CD4-positive, alpha-beta T cell treated with Interleukin-10 for 1 hour (primary cell): ENCODE measurements at places on chromosomes 2 and 18.

- DNase-seq = no peak
Measured at GRCh38 chr18:27235218-27235870, 50.2 kb upstream of the CHST9 start.

- no peak for DNase-seq
Measured at GRCh38 chr2:233174137-233174536, 77.3 kb upstream of the ATG16L1 start.

DNA sequence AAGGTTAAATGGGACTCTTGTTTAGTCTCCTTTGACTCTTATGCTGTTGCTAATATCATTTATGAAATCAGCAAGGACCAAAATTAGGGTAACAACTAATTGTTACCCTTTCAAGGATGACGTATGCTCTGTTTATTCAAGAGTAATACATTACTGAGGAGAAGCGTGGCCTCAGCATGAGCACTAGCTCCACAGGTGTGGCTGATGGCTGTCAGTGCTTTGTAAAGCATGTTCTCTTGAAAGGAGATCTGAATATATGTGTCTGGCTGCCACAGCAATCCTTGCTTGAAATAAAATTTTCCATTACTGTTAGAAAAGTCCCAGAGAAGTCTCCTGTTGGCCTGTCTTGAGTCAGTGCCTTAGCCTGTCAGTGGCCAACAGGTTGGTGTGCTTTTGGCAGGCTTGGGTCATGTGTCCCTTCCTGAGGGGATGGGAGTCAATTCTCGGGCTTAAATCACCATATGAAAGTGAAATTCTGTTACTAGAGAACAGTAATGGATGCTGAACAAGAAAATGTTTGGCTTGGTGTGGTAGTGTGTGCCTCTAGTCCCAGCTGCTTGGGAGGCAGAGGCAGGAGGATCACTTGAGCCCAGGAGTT, 32.7 kb downstream of the ABI2 start:
- no peak for DNase-seq

- DNase-seq = no peak
Measured at GRCh38 chr2:62435720-62436119, 70.3 kb downstream of the TMEM17 start.

DNA sequence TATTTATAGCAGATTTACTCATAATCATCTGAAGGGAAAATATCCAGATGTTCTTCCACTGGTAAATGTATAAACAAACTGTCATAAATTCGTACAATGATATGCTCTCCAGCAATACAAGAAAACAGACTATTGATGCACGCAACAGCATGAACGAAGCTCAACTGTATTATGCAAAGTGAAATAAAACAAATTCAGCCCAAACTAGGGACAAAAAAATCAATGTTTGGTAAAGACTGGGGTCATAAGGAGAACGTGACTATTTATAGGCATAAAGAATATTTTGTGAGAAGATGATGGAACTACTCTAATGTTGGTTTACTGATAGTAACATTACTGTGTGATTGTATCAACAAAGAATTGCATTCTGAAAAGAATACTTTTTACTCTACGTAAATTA, 1276.7 kb upstream of the DDX18 start:
- DNase-seq = no peak

- no peak for DNase-seq
Measured at GRCh38 chr2:203455209-203455608, 79.9 kb downstream of the RAPH1 start.

DNA sequence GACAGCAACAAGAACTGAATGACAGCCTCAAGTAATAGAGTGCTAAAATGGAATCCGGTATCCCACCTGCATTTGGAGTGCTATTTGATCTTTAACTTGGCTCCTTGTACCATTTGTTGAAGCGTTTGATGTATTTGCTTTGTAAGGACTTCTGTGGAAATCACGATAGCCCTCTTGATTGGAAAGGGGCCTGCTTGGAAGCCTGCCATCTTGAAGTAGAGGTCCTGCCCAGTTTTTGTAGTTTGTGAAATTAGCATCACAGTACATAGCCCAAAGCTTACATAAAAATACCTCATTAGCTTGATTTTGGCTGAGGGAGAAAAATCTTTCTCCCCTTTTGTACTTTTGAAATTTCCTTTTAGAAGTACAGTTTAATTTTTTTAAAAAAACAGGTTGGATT, 2.7 kb downstream of the CDCA7 start:
- DNase-seq = no peak

DNA sequence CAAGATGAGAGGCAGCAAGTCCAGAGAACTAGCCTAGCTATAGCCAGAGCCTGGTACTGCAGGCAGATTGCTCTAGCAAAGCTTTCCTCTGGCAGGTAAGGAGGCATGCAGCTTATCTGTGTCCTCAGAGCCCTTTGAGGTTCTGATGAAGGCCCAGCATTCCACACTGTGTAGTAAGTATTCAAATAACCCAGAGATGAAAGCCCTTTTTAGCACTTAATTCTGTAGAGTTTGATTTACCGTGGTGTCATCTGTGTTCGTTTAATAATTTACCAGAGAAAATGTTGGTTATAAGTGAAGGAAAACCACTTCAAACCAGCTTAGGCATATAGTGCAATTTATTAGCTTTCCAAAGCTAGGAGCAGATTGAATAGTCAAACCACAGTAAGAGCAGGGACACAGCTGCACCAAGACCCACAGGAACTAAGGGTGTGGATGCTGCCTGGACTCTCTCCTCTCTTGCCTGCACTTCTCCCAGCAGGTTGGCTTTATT, 226.6 kb downstream of the BABAM2 start:
- no peak for DNase-seq

DNA sequence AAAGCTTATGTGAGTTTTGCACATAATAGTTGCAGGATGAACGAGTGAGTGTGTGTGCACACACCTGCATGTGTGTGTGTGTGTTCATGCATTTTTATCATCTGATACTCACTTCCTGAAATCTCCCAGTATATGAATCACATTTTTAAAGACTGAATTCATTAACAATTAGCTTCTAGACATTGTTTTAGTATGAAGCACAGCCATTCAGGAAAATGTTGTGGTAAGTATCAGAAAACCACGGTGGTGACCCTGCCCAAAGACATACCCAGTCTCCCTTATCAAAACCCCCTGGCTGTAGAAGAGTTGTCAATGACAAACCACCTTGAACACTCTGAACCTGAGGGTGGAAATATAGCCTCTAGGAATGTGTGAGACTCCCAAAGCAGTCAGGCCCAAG, 220.8 kb downstream of the ALK start:
- no peak for DNase-seq

DNA sequence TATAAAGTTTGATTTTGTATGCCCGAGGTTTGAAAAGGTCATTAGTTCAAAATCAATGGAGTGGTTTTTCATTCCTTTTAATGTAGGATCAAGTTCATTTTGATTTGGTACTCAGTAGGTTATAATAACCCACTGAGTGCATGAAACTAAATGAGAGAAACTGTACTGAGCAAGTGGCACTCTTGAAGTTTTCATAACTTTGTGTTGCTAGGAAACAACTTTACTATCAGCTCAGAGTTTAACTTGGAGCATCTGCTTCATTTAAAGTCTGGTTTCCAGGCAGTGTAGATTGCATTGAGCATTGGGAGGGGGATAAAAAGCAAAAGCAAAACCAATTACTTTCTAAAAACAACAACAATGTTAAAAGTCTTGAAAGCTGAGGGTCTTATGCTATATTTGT, 1361.6 kb upstream of the CHAC2 start:
- no peak for DNase-seq

GRCh38 chr2:67625178-67625577, 228.0 kb downstream of the ETAA1 start:
- DNase-seq = no peak

GRCh38 chr18:46310675-46311345, 206.6 kb downstream of the HAUS1 start:
- DNase-seq = no peak

DNA sequence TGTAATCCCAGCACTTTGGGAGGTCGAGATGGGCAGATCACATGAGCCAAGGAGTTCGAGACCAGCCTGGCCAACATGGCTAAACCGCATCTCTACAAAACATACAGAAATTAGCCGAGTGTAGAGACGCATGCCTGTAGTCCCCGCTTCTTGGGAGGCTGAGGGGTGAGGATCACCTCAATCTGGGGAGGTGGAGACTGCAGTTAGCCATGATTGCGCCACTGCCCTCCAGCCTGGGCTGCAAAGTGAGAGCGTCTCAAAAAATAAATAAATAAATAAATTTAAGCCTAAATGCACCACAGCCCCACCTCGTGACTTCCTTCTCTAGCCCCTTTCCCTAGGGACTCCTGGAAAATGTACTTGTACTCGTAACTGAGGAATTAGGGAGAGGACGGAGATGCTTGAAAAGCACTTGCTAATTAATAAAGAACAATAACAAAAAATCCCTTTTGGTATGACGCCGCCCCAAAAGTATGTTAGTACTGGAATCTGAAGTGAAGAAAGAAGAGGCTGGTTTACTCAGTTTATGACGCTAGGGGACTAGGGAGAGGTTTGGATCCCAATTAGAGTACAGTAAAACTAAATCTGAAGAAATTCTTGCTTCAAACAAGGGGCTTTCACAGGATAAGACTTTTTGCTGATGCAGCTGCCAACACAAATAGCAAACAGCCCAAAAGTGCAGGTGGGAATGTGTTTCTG, 887 bp upstream of the ZNF396 start:
- DNase-seq = no peak

GRCh38 chr2:199704358-199705238, 146.4 kb downstream of the FTCDNL1 start:
- peak; percentile 35 for DNase-seq

GRCh38 chr18:62832282-62832681, 116.9 kb downstream of the PHLPP1 start:
- no peak for DNase-seq

DNA sequence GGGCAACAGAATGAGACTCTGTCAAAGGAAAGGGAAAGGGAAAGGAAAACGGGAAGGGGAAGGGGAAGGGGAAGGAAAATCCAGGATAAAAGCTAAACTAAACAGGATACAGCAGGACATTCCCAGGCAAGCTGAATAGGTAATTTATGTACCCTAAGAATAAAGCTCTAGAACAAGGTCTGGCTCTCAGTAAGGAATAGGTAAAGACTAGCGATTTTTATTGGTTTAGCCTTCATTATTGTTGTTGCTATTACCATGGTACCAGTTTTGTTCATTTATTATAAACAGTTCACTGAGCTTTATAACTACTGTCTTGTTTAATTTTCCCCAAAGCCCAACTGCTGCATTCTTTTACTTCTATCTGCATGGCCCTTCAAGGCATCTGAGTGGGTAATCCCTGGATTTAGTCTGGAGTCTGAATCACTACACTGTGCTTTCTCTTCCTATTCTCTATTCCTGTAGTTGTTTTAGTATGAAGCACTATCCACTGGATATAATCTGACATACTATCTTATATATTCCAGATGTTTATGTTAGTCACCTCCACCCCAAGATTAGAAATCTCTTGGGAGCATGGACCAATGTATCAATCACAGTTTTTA, 127.1 kb upstream of the TANK start:
- no peak for DNase-seq

DNA sequence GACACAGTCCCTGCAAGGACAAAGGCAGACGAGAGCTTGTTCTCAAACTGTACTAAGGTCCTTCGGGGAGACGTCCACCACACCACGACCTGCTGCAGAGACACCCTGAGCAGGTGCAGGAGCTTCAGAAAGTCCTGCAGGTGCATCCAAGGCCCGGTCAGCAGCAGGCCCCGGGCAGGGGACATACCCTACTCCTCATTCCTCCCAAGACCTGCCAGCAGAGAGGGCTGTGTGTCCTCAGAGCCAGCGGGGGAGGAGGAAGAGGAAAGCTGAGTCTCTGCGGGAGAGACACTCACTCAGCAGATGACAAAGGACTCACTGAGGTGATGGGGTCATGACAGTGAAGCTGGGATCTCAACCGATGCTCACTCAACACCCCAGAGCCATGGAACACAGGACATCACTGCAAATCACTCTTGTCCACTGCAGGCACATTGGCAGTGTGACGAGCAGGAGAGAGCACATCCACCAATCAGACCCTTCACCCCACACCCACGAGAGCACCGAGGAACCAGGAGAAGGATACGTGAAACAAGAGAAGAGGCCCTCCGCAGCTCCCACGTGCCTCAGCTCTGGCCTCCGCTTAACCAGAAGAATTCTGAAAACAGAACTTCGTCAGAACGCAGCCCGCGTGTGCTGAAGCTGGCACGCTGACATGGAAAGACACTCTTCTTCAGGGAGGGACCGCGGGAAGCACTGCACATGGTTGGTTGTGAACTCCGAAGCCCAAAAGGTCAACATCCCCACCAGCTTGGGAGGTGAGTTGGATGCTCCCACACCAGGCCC, 9.3 kb downstream of the HDAC4 start:
- DNase-seq = no peak

DNA sequence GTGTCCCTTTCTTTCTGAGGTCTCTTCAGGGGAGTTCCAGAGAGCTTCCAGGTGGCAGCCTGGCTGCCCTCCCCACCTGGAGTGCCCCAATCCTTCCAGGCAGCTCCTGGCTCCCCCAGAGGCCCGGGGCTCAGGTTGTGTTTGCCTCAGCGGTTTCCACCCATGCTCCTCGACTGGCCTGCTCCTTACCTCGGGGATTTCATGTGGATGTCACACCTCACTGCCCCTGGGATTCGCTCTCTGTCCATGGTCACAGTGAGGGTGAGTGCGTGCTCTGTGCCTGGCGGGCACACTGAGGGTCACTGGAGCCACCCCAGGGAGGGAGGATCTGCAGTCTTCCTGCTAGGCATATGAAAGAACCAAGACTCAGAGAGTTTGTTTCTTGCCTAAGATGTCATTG, 2.1 kb upstream of the TOGARAM2 start:
- no peak for DNase-seq

DNA sequence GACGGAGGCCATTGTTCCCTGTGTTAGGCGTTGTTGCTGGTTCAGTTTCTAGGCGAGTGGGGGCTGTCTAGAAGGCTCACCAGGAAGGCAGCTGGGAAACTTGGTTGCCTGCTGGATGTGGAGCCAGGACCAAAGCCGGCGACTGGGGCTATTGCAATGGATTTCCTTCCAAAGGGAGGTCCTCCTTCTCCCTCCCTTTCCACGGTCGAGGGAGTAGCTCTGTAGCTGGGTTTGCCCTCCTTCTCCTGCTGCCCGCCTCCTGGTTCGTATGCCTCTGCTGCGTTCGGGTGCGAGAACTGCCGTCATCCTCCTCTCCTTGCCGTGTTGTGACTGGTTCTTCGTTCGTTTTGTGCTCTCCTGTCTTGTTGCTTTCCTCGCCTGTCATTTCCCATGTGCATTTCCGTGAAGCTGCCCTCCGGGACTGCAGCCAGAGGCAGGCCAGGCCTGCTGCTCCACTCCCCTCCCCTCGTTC, 203.4 kb downstream of the NEDD4L start:
- no peak for DNase-seq

GRCh38 chr2:192146069-192147015, 48.4 kb downstream of the TMEFF2 start:
- DNase-seq = no peak

GRCh38 chr2:209505410-209505809, 81.6 kb downstream of the MAP2 start:
- DNase-seq = no peak
